ENCODE measurements at places on chromosomes 5 and 9.
A peak's percentile ranks its signal among the peaks of the same experiment; 100 is the strongest.

DNA sequence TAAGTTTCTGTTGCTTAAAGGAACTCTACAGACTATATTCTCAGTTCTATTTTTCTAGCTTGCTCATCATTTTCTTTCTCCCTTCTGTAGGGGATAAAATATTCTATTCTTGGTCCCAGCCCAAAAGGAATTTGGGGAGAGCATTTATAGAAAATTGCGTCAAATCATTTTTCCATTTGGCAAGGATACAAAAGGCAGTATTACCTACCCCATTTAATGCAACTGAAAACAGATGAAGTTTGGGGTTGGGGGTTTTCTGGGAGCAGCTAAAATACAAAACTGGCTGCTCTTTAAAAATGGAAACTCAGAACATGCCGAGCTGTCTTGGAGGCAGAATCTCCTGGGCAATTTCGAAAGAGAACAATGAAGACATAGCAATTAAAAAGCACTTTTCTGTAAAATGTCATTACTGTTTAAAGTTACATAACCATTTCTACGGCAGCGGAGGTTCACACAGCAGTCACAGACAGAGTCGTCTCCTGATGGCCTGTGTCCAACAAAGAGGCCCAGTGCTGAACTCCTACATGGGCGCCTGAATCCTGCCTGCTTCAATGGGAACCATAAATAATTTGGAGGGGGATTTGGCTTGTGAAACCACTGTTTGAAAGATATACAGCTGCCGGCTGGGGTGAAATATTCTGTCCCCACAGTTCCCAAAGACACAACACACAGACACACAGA, 152.4 kb downstream of the BRINP1 start:
- DNase-seq = no peak

GRCh38 chr5:65718576-65719310, 3.2 kb downstream of the SGTB start:
- DNase-seq = no peak

DNA sequence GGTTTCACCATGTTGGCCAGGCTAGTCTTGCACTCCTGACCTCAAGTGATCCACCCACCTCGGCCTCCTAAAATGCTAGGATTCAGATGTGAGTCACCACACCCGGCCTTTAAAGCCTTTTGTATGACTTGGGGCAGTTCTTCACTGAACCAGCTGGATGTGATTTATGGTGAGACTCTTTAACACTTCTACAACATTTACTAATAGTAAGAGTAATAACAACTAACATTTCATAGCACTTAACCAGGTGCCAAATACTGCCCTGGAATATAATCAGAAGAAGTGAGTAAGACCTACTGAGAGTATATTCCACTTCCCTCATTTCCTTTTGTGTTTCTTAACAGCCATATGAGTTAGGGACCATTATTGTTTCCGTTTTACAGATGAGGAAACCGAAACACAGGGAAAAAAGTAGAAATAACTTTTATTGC, 10.0 kb downstream of the ZSWIM6 start:
- no peak for DNase-seq

- peak; percentile 54 for DNase-seq
Measured at GRCh38 chr9:132546148-132547051, 36.0 kb upstream of the BARHL1 start.

GRCh38 chr9:83199240-83199639, 136.3 kb upstream of the RASEF start:
- no peak for DNase-seq

DNA sequence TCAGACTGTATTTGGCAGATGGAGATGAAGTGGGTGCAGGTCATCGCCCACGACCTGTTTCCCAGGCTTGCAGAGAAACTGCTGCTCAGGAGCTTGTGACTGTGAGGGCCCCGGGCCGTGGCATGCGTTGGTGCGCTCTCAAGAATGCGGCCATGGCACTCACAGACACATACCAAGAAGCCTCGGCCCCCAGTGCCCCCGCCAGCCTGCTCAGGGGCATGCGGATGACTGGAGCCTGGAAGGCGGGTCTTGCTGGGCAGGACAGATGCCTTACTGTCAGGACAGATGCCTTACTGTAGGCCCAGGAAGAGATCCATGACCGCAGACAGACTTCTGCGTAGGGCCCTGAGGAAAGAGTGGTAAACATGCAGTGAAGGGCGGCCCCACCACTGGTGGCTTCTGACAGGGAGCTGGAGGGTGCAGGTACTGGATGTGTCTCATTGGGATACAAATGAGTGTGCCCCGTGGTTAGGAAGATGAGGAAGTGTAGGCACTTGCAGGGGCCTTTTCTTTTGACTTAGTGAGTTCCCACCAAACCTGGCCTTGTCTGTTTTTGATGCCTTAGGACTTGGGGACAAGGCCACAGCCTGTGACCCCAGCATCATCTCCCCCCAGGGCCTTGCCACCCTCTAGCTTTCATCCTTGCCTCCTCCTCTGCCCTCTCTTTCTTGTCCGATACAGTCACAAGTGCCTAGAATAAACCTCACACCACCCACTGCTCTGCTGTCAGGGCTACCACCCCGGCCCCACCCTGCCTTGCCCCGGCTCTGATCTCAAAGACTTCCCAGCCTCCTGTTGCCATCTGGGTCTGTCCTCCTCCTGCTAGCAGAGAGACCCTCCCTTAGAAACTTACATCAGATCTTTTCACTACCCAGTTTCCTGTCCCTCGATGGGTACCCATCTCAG, 68.8 kb upstream of the ABL1 start:
- DNase-seq = no peak

DNA sequence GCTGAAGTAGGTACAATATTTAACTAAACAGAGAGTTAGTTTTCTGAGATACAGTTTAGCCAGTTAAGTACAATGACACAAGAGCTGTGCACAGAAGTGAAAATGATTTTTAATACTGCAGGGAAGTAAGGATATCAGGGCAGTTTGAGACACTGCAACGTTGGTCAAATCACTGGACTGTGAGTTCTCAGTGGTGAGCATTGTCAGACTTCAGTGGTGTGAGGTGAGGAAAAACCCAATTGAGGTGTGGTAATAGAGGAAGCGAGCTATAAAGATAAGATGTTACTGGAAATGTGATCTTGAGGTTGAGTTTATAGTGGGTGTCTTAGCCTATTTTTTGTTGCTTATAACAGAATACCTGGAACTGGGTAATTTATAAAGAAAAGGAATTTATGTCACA, 12.8 kb upstream of the FBXL7 start:
- DNase-seq = no peak

DNA sequence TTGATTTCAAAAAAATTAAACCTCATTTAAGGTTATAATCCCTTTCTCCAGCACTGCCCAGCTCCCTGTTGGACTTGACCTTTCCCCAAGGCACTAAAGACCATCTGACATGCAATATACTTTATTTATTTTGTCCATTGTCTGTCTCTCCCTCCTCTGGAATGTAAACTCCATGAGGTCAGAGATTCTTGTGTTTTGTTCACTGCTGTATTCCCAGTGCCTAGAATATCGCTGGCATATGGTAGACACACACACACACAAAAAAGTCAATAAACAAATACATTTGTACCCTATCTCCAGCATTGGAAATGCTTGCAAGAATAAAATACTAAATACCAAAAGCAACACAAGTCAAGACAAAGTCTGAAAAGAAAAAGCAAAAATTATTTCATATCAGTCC, 17.3 kb upstream of the ARSB start:
- no peak for DNase-seq

DNA sequence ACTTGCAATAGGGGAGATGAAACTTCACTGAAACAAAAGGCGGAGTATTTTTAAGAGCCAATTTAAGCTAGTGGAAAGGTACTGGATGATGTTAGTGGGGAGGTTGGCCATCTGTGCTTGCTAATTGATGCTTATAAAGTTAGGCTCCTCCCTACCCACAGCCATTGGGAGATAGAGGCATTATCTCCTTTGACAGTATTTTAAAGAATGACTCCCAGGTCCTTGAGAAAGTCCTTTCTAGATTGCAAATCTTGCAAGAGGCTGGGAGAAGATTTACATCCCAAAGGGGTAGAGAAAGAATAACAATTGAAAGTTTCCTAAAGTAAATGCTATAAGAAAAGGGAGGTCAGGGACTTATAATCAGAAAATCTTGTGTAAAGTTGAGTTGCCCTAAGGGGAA, 282.6 kb downstream of the BRINP1 start:
- no peak for DNase-seq

DNA sequence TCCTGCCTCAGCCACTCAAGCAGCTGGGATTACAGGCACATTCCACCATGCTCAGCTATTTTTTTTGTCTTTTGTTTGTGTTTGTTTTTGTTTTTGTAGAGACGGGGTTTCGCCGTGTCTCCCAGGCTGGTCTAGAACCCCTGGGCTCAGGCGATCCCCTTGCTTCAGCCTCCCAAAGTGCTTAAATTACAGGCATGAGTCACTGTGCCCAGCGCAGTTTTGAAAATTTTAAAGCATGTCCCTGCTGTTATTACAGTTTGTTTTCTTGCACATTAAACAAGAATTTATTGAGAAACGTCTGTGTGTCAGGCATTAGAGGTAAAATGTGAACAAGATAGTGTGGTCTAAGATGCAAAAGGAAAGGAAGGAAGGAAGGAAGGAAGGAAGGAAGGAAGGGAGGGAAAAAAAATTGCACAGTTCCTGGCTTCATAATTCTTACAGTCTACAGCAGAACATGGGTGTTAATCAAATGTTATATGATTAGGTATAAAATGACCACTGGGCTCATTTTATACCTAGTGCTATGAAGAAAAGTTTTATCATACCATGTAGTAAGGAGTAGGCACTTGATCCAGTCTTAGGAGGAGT, 205.4 kb downstream of the SNX18 start:
- no peak for DNase-seq

- DNase-seq = no peak
Measured at GRCh38 chr5:33809936-33810335, 81.9 kb downstream of the ADAMTS12 start.

GRCh38 chr5:54288568-54289217, 21.7 kb downstream of the ARL15 start:
- DNase-seq = no peak

DNA sequence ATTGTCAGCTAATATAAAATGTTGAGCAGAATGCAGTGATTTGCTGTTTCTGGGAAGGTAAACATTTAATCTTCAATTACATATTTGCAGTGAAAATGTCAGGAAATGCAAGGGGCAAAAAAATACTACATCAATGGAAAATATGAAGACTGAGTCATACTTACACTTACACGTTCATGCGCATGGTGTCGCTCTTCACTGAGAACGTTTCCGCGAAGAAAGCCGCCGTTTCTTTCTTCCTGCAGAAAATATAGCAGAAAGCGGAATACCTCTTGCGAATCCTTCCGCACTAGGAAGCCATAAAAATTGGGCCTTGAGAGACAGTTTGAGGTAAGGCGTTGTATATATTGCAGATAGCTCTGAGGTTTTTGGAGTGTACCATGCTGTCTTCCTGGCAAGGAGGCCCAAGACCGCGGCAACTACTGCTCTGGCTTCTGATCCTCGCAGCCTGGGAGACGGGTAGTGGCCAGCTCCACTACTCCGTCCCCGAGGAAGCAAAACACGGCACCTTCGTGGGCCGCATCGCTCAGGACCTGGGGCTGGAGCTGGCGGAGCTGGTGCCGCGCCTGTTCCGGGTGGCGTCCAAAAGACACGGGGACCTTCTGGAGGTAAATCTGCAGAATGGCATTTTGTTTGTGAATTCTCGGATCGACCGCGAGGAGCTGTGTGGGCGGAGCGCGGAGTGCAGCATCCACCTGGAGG, at the start of gene PCDHA13:
PCDHA13 (plus strand) TSS at position 236 of the 702 bp plus-strand sequence; CDS start at position 381, 145 bp downstream.
- no peak for DNase-seq

DNA sequence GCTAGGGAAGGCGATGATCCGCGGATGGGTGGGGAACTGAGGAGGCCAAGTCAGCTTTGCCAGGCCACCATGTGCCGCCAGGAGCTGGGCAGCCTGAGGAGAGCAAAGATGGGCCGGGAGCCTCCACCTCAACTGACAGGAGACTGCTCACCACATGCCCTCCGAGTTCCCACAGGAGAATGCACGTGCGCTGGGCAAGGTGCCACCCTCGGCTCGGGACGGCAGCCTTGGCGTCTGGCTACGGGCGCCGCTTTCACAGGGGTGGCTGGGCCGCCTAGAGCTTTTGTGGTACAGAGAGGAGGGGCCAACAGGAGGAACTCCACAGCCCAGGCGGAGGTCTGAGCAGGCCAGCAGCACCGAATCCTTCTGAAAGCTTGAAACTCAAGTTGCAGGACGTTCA, 5.3 kb upstream of the TBC1D9B start:
- no peak for DNase-seq

DNA sequence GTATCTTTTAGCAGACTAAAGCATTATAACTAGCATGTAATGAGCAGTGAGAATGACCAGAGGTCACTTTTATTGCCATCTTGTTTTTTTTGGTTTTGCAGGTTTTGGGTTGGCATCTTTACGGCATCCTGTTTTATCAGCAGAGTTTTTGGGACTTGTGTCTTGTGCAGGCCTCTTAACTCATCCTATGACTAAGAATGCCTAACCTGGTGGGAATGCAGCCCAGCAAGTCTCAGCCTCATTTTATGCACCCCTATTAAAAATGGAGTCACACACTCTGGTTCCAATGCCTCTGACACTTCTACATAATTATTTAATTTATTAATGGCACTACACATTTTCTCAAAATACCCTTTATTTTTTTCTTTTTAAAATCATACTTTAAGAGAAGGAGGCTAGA, 726.5 kb upstream of the RIOK2 start:
- no peak for DNase-seq

- DNase-seq = no peak
Measured at GRCh38 chr9:104798209-104798995, 34.5 kb downstream of the NIPSNAP3B start.

- DNase-seq = no peak
Measured at GRCh38 chr5:59259237-59259636, 634.3 kb downstream of the PDE4D start.

DNA sequence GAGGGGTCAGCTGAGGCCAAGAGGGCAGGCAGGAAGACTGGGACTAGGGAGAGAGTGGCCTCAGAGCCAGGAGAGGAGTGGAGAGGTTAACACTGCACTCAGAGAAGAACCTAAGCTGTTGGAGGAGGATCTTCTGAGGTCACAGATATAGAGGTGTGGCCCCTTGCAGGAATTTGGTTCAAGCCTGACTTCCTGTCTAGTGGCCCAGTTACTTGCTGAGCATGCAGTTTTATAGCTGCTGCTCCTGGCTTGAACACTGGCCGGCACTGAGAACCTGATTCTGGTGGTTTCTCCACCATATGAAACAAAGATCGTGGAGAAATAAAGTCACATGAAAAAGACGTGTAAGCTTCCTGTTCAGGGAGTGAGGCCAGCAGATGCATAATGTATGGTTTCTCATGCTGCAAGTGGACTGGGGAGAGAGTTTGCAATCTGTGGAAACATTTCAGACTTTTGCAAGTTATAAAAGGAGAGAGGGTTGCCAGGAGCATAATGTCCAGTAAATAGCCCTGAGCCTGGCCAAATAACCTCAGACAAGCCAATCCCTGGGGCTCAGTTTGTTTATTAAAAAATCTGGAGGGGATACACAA, 82.6 kb downstream of the GALNT10 start:
- DNase-seq = no peak

GRCh38 chr5:55104946-55105701, 2.7 kb downstream of the GZMA start:
- no peak for DNase-seq

GRCh38 chr9:74496819-74497747, at the start of gene RORB:
Gene RORB (plus strand): TSS chr9:74497335. CDS start chr9:74497977, 642 bp downstream.
- DNase-seq = no peak

- DNase-seq = no peak
Measured at GRCh38 chr9:18141681-18142080, 332.3 kb upstream of the ADAMTSL1 start.

GRCh38 chr5:124721229-124721735, 25.2 kb downstream of the ZNF608 start:
- no peak for DNase-seq

GRCh38 chr9:113599646-113600022, 136.1 kb downstream of the RGS3 start:
- no peak for DNase-seq
